ENCODE measurements at places on chromosomes 13 and 19.

DNA sequence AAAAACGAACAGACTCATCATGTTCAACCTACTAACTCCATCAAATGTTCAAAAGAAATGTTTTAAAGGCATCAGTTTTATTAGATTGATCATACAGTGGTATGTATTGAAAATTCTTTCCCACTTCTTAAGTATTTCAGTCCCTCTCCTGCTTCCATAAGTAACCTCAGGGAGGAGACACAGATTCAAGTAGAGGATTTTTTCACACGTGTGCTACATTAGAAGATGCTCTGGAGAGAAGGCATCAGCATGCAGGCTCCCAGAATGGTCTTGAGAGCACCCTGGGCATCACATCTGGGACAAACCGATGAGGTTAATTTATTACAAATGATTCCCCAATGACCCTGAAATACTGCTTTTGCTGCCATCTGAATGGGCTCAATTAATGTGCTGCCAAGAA lies 3.6 kb downstream of the GPR12 start:
- DNase-seq: no peak

GRCh38 chr19:44552324-44552723 lies 22.8 kb upstream of the CEACAM20 start:
- peak; percentile 79 for DNase-seq

- DNase-seq: no peak
Measured at GRCh38 chr13:42814868-42815267, 33.5 kb downstream of the FAM216B start.

- DNase-seq: no peak
Measured at GRCh38 chr13:25739376-25739775, 312.4 kb downstream of the SHISA2 start.

DNA sequence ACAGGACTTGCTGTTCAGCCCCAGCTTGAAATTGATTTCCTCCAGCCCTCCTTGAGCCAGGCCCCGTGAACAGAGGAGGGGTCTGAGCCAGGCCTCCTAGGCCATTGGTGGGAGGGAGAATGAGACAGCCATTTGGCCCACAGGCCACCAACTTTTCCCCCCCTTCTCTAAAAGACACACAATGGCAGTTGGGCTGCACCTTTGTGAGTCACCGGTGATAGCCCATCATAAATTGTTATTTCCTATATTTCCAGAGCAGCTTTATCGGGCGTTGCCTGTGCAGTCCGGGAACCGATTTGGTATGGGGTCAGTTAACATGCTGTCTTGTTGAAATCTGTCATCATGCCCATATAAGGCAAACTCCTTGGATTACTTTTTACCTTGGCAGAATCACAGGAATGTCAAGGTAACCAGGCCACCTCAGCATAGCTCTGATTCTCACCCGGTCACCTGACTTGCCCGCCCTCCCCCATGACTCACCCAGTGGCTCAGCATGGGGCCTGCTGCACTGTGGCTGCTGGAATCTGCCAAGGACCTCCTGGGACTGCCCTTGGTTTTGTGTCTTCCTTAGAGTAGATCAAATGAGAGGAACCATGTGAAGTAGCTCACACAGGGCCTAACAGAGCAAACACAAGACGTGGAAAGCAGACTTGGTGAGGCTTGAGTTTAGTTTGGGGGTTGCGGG lies 36.1 kb downstream of the ACTN4 start:
- DNase-seq: peak; percentile 74

- no peak for DNase-seq
Measured at GRCh38 chr13:20408181-20408580, 117.5 kb downstream of the CRYL1 start.

DNA sequence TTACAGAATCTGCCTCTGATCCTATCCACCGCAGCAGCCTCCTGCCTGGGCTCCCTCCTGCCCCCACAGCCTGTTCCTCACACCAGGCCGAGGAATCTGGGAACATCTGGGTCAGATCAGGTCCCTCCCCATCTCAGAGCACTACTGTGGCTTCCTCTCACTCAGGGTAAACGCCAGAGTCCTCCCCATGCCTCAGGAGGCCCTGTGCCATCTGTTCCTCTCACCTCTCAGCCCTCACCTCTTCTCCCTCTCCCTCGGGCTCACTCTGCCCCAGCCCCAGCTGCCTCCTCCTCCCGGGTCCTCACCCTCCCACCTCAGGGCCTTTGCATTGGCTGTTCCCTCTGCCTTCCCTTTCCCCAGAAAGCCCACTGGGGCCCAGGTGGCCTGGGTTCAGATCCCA lies 18.2 kb downstream of the FCGBP start:
- no peak for DNase-seq

- no peak for DNase-seq
Measured at GRCh38 chr13:97654236-97654635, 220.3 kb downstream of the RAP2A start.

DNA sequence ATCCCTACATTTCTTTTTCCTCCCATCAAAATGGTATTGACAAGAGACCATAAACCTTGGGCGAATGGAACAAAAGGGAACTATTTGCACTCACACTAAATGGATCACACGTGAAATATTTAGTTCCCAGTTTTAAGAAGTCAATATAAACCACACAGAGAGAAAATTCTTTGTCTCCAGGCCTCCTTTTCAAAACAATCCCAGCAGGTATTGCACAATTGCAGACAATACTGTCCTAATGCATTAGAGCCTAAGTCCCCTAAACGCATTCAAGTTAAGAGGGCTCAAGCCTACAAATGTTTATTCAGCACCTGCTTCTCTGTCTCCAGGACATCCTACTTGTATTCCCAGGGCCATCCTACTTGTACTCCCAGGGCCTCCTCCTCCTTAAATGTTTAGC lies 1.3 kb upstream of the B3GLCT start:
- DNase-seq: no peak
